Activated CD8-positive, alpha-beta memory T cell treated with anti-CD3 and anti-CD28 coated beads, Interleukin-2, amount 10 ng/mL, durations not matched to agents 7 days and 5 days (primary cell): ENCODE measurements at places on chromosomes 5 and 9. TPM values are rescaled to one million over a fixed set of nuclear protein-coding genes. Genes with fewer than 3 reads are reported as not detected.
A peak's percentile ranks its signal among the peaks of the same experiment; 100 is the strongest.

- peaks cover 52% of the 10 kb centered on the region for H3K36me3 ChIP-seq
- no peak for DNase-seq
- no peak overlapping the region for H3K4me3 ChIP-seq
- peaks cover 48% of the 10 kb centered on the region for H3K4me1 ChIP-seq
- no peak overlapping the region for H3K27ac ChIP-seq
- H3K27me3 ChIP-seq, result no peaks in the 10 kb centered on the region
These were observed 19.1 kb downstream of the TNFAIP8 start for GRCh38 chr5:119374901-119375300.

- no peak for DNase-seq
- peaks cover 9% of the 10 kb centered on the region for H3K4me1 ChIP-seq
- no peaks in the 10 kb centered on the region for H3K27me3 ChIP-seq
- no peak overlapping the region for H3K27ac ChIP-seq
These were observed 9.2 kb downstream of the ZBTB5 start for GRCh38 chr9:37455884-37456647.

Gene OBP2B
- total RNA-seq, result not detected

DNA sequence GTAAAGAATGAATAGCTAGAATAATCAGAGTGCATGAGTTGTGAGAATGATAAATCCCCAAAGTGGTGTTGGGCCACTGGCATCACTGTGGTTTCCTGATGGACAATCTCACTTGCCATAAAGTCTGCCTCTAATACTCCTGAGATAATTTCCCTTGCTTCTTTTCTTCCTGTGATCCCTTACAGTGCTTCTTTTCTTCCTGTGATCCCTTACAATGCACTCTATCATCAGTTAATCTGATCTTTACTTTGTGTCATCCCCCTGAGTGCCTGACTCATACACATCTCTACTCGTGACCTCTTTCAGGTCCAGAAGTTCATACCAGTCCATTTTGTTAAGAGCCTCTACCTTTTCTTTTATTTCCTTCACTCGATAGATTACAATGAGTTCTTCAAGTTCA, 418.3 kb downstream of the HCN1 start:
- no peaks in the 10 kb centered on the region for H3K27me3 ChIP-seq
- no peaks in the 10 kb centered on the region for H3K36me3 ChIP-seq
- no peak overlapping the region for H3K27ac ChIP-seq
- DNase-seq, result no peak
- H3K4me3 ChIP-seq, result no peak overlapping the region
- H3K4me1 ChIP-seq, result no peaks in the 10 kb centered on the region

- DNase-seq, result no peak
- no peaks in the 10 kb centered on the region for H3K4me1 ChIP-seq
- peaks cover 16% of the 10 kb centered on the region for H3K27me3 ChIP-seq
- no peak overlapping the region for H3K27ac ChIP-seq
These were observed 24.8 kb downstream of the HSPB3 start for GRCh38 chr5:54480296-54480695.

Gene ZNF608
- not detected for total RNA-seq

GRCh38 chr9:935348-935965, 41.0 kb upstream of the DMRT3 start:
- H3K36me3 ChIP-seq, result no peaks in the 10 kb centered on the region
- no peak overlapping the region for H3K27ac ChIP-seq
- DNase-seq, result no peak

- H3K27me3 ChIP-seq, result peaks cover 11% of the 10 kb centered on the region
- no peak overlapping the region for H3K27ac ChIP-seq
- no peaks in the 10 kb centered on the region for H3K36me3 ChIP-seq
- no peaks in the 10 kb centered on the region for H3K4me1 ChIP-seq
These were observed 188.8 kb upstream of the GLRA1 start for GRCh38 chr5:152113401-152113800.

- H3K36me3 ChIP-seq, result no peaks in the 10 kb centered on the region
- no peaks in the 10 kb centered on the region for H3K27me3 ChIP-seq
- no peak overlapping the region for H3K27ac ChIP-seq
- H3K4me1 ChIP-seq, result no peaks in the 10 kb centered on the region
These were observed 664.9 kb downstream of the TAF11L14 start for GRCh38 chr5:18299166-18299565.

Gene MCTP1
- total RNA-seq, result not detected

Gene SLC36A3
- total RNA-seq, result not detected

Gene MAMDC2
- total RNA-seq, result 0.12 TPM

DNA sequence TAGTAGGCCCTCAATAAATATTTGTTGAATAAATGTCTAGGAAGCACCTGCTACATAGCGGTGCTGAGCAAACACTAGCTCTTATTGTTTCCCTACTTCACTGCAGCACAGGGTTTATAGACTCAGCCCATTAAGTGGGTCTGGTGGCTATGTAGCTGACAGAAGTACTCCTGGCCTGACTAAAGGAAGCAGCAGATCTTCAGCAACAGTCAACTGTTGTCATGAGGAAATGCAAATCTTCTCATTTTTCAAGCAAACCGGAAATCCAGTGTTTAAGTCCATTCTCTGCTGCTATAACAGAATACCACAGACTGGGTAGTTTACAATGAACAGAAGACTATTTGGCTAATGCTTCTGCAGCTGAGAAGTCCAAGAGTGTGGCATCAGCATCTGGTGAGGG, 2.8 kb upstream of the TEX10 start:
- no peak for DNase-seq
- H3K4me3 ChIP-seq, result no peak overlapping the region
- no peak overlapping the region for H3K27ac ChIP-seq
- H3K4me1 ChIP-seq, result peaks cover 42% of the 10 kb centered on the region
- peaks cover 34% of the 10 kb centered on the region for H3K36me3 ChIP-seq

- no peak for DNase-seq
- H3K27ac ChIP-seq, result no peak overlapping the region
- H3K27me3 ChIP-seq, result peaks cover 6% of the 10 kb centered on the region
- no peaks in the 10 kb centered on the region for H3K4me1 ChIP-seq
These were observed 75.1 kb upstream of the RUFY1 start for GRCh38 chr5:179475208-179475751.

DNA sequence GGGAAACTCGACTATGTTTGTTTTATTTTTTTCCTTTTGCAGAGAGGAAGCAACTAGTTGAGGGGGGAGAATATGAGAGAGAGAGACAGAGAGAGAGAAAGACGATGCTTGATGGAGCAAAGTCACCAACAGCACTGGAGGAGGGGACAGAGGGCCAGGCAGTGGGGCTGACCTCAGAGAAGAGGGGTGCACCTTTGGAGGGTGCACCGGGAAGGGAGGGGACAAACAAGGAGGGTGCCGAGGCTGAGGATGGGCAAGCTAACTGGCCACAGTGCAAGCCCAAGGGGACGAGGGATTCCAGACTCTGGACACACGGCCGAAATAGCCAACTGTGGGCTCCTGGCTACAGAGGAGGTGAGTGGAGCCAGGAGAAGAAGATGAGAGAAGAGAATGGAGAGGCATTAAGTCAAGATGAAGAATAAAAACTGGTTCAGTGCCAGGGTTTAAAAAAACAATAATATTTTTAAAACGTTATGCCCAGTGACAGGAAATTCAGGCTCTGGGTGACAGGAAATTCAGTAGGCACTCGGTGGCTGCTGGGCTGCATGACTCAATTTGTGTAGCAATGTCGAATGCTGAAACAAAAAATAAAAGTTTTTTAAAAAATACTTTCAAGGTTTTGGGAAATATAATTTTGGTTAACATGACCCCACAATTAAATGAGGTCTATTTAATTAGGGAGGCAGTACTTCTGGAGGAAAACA, 13.3 kb upstream of the GLRX start:
- H3K27ac ChIP-seq, result peak overlapping the region; percentile 90
- DNase-seq, result peak; percentile 57
- no peaks in the 10 kb centered on the region for H3K36me3 ChIP-seq
- H3K4me3 ChIP-seq, result peak overlapping the region; percentile 75
- no peaks in the 10 kb centered on the region for H3K27me3 ChIP-seq

Gene FAM221B
- not detected for total RNA-seq

GRCh38 chr9:108463932-108464606, 391.7 kb downstream of the ACTL7B start:
- DNase-seq, result no peak
- no peaks in the 10 kb centered on the region for H3K36me3 ChIP-seq
- H3K4me1 ChIP-seq, result no peaks in the 10 kb centered on the region
- no peak overlapping the region for H3K27ac ChIP-seq

Gene GPR21
- 1.2 TPM for total RNA-seq

DNA sequence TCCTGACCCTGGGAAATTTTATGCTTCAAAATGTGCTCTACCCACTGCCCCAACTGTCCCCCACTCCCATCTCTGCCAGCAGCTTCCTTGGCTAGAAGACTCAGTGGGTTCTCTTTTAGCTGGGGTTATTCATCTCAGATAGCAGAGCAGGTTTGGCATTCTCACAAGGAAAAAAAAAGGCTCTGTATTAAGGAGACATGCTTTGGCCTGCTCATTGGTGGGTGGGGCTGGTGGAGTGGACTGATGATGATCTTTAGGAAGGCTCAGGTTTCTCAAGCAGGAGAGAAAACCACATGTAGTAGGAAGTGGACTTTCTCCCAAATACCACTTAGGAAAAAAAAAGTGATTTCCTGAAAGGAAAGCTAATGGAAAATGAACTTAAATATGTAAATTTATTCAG, 279.2 kb upstream of the ZNF462 start:
- no peak overlapping the region for H3K4me3 ChIP-seq
- no peaks in the 10 kb centered on the region for H3K36me3 ChIP-seq
- H3K4me1 ChIP-seq, result no peaks in the 10 kb centered on the region
- H3K27me3 ChIP-seq, result no peaks in the 10 kb centered on the region
- no peak for DNase-seq
- no peak overlapping the region for H3K27ac ChIP-seq

DNA sequence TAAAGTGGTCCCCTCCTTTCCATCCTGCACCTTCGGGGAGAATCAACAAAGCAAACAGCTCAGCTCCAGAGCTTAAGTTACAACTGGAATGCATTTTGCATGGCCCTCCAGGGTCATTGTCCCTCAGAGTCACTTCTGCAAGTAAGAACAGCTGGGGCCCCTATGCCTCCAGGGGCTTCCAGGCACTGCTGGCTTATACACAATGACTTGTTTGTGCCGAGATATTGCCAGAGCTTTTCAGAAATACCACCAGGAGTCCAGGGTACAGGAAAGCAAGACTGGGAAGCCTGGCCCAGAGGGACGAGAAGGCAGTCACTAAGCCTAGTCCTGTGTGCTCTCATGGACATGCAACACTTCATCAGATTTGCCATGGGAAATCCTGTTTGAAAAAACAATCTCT, 11.3 kb downstream of the FRMD3 start:
- DNase-seq, result no peak
- H3K4me1 ChIP-seq, result peaks cover 2% of the 10 kb centered on the region
- H3K36me3 ChIP-seq, result no peaks in the 10 kb centered on the region
- no peak overlapping the region for H3K4me3 ChIP-seq
- no peak overlapping the region for H3K27ac ChIP-seq
- H3K27me3 ChIP-seq, result peaks cover 3% of the 10 kb centered on the region

Gene LIX1
- total RNA-seq, result not detected

GRCh38 chr9:107778661-107779060, 289.1 kb upstream of the KLF4 start:
- H3K4me3 ChIP-seq, result no peak overlapping the region
- H3K27me3 ChIP-seq, result no peaks in the 10 kb centered on the region
- H3K27ac ChIP-seq, result no peak overlapping the region
- peaks cover 2% of the 10 kb centered on the region for H3K4me1 ChIP-seq

DNA sequence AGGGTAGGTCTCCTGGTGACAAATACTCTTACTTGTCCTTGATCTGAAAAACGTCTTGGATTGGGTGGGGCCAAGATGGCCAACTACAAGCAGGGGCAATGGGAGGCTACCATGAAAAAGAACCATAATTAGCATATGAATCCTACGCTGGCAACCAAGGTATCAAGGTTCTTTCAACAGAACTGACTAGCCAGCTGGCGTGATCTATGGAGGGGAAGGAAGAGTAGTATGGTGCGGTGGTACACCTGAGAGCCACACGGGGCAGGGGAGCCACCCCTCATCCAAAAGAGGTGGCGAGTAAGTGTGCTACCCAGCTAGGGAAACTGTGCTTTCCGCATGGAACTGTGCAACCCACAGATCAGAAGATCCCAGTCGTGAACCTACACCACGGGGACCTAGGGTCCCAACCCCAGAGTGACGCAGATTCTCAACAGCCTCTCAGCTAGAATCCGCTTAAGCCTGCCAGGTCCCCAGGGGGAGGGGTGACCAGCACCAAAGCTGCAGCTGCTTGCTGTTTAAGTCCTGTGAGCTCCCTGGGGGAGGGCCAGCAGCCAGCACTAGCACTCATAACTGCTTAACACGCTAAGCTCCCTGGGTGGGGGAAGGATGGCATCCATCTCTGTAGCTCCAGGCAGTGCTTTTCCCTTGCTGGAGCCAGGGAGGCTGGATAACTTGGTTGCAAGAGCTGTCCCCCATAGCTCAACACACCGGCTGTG, 334.8 kb downstream of the FBXL17 start:
- H3K36me3 ChIP-seq, result peaks cover 14% of the 10 kb centered on the region
- no peak for DNase-seq
- no peak overlapping the region for H3K4me3 ChIP-seq
- H3K4me1 ChIP-seq, result no peaks in the 10 kb centered on the region

DNA sequence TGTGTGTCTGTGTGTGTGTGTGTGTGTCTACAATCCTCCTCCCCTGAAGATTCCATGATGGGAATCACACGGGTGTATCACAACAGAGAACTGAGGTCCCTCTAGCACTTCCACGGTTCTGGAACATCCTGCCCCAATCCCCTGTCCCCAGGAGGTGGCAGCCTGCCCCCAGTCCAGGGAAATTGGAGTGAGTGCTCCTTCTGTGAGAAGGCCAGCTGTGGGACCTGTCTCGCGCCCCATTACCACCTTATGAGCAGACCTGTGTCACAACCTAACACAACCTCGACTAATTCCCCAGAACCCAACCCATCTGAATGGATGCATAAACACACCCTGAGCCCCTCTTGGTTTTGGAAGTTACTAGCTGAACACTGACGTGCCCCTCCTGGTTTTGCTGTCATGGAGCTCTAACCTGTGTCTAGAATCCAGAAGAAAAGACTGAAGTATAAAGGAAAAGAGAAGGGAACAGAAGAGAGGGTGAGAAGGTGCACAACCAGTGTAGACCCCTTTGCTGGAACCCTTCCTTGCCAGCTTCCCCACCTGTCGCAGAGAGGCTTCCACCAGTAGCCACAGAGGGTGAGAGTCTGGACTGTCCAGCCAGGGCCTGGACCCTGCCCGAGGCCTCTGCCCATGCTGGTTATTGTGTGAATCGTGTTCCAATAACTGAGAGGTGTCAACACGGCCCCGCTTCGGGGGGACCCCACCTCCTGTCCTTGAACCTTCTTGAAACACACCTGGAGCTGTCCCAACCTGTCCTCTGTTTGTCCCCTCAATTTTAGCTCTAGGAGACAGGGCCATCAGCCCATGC, 3.4 kb downstream of the BTNL9 start:
- H3K27ac ChIP-seq, result no peak overlapping the region
- peaks cover 28% of the 10 kb centered on the region for H3K27me3 ChIP-seq
- no peaks in the 10 kb centered on the region for H3K36me3 ChIP-seq
- H3K4me1 ChIP-seq, result no peaks in the 10 kb centered on the region
- no peak for DNase-seq
- no peak overlapping the region for H3K4me3 ChIP-seq

DNA sequence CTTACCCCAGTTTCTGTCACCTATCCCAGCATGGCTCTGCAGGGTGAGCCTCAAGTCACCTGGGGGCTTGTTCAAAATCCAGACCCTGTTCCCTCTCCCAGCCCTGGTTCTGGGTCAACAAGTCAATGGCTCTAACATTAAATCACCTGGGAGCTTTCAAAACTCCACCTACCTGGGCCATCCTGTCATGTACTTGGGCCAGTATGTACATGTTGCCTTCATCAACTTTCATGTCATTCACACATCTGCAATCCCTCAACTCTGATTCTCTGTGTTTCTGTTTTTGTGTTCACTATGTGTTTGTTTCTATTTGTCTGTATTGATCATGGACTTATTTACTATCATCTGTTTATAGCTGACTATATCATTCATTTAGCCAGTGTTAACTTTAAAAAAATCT, 2.1 kb upstream of the SH3GLB2 start:
- no peak overlapping the region for H3K27ac ChIP-seq
- no peaks in the 10 kb centered on the region for H3K27me3 ChIP-seq
- no peaks in the 10 kb centered on the region for H3K36me3 ChIP-seq
- peaks cover 25% of the 10 kb centered on the region for H3K4me1 ChIP-seq

Gene DDX4
- total RNA-seq, result 0.29 TPM
